Adrenal gland (tissue), 19 donors: ENCODE measurements at places on chromosomes 2 and 18. TPM values are rescaled to one million over a fixed set of nuclear protein-coding genes. Genes with fewer than 3 reads are reported as not detected.

VPS4B gene
- 44.4 TPM for polyA plus RNA-seq

- H3K27me3 ChIP-seq: no peaks in the 10 kb centered on the region
- no peak overlapping the region for H3K4me3 ChIP-seq
- no peaks in the 10 kb centered on the region for H3K36me3 ChIP-seq
- no peak for DNase-seq
- no peaks in the 10 kb centered on the region for H3K4me1 ChIP-seq
Measured at GRCh38 chr2:23092831-23093230, 292.1 kb upstream of the KLHL29 start.

- H3K36me3 ChIP-seq: no peaks in the 10 kb centered on the region
- H3K4me3 ChIP-seq: no peak within 1 kb of the TSS
- DNase-seq: peak; percentile 16
- no peaks in the 10 kb centered on the region for H3K4me1 ChIP-seq
- peak within 1 kb of the TSS; percentile 14 for H3K27ac ChIP-seq
Measured at GRCh38 chr2:240624950-240625621, at the start of gene GPR35. GPR35 (plus strand) TSS chr2:240625480; CDS start chr2:240629953, 4,473 bp downstream.

DNA sequence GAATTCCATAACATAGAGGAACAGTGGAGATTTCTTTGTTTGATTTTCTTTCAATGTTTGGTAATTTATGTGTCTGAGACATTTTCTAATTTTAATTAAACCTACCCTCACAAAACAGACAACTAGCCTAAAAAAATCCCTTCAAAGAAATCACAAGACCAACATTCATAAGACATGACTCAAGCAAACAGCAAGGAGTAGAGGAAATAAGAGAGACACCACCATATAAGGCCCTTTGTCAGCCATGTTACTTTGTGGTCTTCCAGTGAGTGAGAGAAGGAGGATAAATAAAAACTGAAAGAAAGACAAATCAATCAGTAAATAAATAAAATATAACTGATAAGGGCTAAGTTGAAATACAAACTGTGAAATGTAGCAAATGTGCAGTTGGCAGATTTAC lies 830.8 kb upstream of the SLC39A10 start:
- H3K4me1 ChIP-seq: no peaks in the 10 kb centered on the region
- no peaks in the 10 kb centered on the region for H3K27me3 ChIP-seq
- no peak overlapping the region for H3K4me3 ChIP-seq
- H3K27ac ChIP-seq: no peak overlapping the region

- H3K36me3 ChIP-seq: no peaks in the 10 kb centered on the region
- no peak overlapping the region for H3K4me3 ChIP-seq
- no peak overlapping the region for H3K27ac ChIP-seq
- peaks cover 12% of the 10 kb centered on the region for H3K4me1 ChIP-seq
Measured at GRCh38 chr2:28444956-28445355, 50.9 kb upstream of the PLB1 start.

PLGLB1 gene
- 16.4 TPM for polyA plus RNA-seq

GRCh38 chr2:171244970-171245782 lies 84.5 kb upstream of the TLK1 start:
- no peak overlapping the region for H3K27ac ChIP-seq
- no peaks in the 10 kb centered on the region for H3K27me3 ChIP-seq
- no peaks in the 10 kb centered on the region for H3K36me3 ChIP-seq
- H3K4me3 ChIP-seq: no peak overlapping the region

DNA sequence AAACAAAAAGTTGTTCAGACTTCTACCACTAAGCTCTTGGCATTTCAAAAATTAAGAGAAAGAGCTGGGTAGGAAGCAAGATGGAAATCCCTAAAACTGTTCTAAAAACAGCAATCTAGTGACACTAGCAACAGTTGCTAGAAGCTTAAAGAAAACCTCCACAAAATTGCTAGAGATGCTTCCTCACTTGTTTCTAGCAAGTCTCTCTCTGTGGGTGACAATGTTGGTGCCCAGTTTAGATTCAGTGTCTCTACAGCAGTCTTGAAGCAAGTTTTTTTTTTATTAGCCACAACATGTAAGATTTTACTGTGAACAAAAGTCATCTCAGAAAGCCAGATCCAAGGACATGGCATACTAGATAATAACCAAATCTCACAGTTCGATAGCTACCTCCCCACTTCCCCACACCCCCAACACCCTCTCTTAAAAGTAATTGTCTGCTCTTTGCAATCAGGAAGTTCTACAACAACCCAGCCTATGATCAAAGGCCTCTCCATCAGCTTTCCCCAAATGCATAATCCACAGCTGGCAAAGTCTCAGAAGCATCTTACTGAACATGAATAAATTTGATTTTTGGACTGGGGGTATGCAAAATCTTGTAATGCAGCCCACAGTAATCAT lies 70.0 kb downstream of the ANKRD44 start:
- H3K27ac ChIP-seq: no peak overlapping the region
- DNase-seq: no peak
- no peaks in the 10 kb centered on the region for H3K36me3 ChIP-seq
- peaks cover 17% of the 10 kb centered on the region for H3K4me1 ChIP-seq
- no peak overlapping the region for H3K4me3 ChIP-seq

DNA sequence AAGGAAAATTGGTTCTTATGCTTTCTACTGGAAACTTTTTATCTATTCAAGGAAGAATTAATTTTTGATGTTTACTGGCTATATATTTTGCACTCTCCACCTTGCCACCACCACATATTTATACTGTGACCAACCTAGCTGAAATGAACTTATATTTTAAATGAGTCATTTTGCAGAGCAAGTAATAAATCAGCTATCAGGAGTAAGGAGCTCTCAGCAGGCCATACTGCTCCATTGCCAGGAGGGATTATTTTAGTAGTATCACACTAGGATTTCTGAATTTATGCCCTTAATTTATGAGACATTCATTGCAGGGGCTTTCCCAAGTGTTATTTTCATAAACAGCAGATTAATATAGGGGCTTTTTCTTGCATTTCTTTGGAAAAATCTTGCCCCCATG lies 125.8 kb upstream of the CYP1B1 start:
- DNase-seq: no peak
- no peaks in the 10 kb centered on the region for H3K4me1 ChIP-seq
- no peak overlapping the region for H3K27ac ChIP-seq
- H3K27me3 ChIP-seq: no peaks in the 10 kb centered on the region
- no peak overlapping the region for H3K4me3 ChIP-seq

NRP2 gene
- 32.5 TPM for polyA plus RNA-seq

DNA sequence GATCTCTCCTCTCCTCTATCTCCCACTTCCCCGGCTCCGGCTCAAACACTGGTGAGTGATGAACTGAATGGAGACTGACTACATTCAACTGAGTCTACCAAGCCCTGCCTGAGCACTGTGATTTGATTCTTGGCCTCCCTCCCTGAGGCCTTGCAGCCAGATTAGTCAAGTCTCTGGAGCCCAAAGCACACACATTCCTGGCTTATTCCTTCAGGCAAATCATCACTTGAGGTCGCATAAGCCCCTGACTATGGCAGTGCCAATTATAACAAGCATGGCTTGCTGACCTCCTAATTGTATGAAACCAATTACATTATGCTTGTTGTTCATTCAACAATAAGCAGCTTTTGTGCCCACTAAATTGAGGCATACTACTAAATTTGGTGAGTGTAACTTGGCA lies 34.6 kb downstream of the EFEMP1 start:
- DNase-seq: no peak
- H3K4me1 ChIP-seq: peaks cover 44% of the 10 kb centered on the region
- H3K36me3 ChIP-seq: no peaks in the 10 kb centered on the region
- H3K4me3 ChIP-seq: no peak overlapping the region

SCN3A gene
- 1.1 TPM for polyA plus RNA-seq

GRCh38 chr2:152571048-152571766 lies 146.1 kb downstream of the PRPF40A start:
- H3K4me1 ChIP-seq: peaks cover 14% of the 10 kb centered on the region
- peak; percentile 29 for DNase-seq
- no peaks in the 10 kb centered on the region for H3K27me3 ChIP-seq
- peak overlapping the region; percentile 70 for H3K27ac ChIP-seq

DOK6 gene
- 0.72 TPM for polyA plus RNA-seq

GRCh38 chr18:79484661-79485621 lies 89.2 kb downstream of the NFATC1 start:
- no peaks in the 10 kb centered on the region for H3K4me1 ChIP-seq
- H3K27me3 ChIP-seq: no peaks in the 10 kb centered on the region
- H3K4me3 ChIP-seq: no peak overlapping the region

GRCh38 chr2:30404319-30405259 lies 42.5 kb upstream of the LCLAT1 start:
- H3K36me3 ChIP-seq: no peaks in the 10 kb centered on the region
- H3K4me3 ChIP-seq: no peak overlapping the region
- H3K4me1 ChIP-seq: no peaks in the 10 kb centered on the region
- no peak overlapping the region for H3K27ac ChIP-seq
- H3K27me3 ChIP-seq: no peaks in the 10 kb centered on the region
- DNase-seq: no peak

LGALSL gene
- polyA plus RNA-seq: 16.9 TPM

DNA sequence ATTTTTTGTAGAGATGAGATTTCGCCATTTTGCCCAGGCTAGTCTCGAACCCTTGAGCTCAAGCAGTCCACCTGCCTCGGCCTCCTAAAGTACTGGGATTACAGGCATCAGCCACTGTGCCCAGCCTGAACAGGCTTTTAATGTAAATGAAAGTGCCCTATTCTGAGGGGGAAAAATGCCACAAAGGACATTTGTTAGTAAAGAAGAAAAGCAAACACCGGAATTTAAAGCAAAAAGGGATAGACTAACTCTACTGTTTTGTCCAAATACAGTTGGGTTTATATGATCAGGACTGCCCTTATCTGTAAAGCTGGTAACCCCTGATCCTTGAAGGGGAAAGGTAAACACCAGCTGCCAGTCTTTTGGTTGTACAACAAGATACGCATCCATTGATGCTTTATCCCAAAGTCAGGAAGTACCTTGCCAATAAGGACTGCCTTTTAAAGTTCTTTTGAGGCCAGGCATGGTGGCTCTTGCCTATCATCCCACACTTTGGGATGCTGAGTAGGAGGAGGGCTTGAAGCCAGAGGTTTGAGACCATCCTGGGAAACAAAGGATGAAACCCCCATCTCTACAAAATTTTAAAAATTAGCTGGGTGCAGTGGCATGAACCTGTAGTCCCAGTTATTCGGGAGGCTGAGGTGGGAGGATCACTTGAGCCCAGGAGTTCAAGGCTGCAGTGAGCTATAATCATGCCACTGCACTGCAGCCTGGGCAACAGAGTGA lies 13.1 kb downstream of the CLEC4F start:
- H3K4me1 ChIP-seq: no peaks in the 10 kb centered on the region
- no peak overlapping the region for H3K27ac ChIP-seq
- H3K27me3 ChIP-seq: no peaks in the 10 kb centered on the region
- H3K4me3 ChIP-seq: no peak overlapping the region

DSG2 gene
- polyA plus RNA-seq: 0.74 TPM

PPP1CB gene
- polyA plus RNA-seq: 56.1 TPM

CKAP2L gene
- not detected for polyA plus RNA-seq

DNA sequence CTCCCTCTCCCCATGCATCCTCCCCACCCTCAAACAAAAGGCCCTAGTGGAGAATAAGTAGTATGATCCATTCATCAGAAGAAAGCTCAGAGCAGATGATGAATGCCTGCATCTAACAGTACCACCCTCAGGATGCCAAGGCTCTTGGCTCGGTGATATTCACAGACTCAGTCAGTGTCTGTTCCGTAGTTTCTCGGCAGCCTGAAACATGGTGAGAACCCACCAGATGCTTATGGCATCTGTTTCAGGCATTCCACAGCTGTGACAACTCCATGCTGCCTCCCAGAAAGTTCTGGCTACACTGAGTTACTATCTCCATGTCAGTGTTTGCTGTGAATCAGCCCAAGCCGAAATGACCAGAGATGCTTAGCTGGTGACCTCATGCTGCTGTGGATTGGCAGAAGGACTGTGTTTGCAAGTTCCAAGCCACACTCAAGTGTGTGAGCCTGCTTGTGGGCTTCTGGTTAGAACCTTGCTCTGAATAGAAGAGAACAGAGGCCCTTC lies 83.9 kb downstream of the WDSUB1 start:
- no peaks in the 10 kb centered on the region for H3K27me3 ChIP-seq
- peaks cover 3% of the 10 kb centered on the region for H3K4me1 ChIP-seq
- H3K27ac ChIP-seq: no peak overlapping the region
- DNase-seq: peak; percentile 44
- no peak overlapping the region for H3K4me3 ChIP-seq

DNA sequence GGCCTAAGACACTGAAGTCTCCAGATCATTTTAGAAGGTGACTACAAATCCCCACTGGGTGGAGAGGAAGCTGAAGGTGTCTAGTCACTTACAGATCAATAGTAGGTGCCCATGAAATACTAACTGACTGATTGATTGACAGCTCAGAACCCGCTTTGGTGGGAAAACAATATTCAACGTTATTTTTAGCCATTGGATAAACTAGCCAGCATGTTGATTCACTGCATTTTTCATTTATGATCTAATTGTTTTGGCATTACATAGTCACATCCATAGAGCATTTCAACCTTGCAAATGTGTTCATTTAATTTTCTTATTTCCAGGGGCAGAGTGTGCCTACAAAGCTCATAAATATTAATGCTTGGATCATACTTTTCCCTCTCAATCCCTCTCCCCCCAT lies 162.3 kb downstream of the MREG start:
- DNase-seq: no peak
- H3K27ac ChIP-seq: no peak overlapping the region
- peaks cover 16% of the 10 kb centered on the region for H3K4me1 ChIP-seq
- no peak overlapping the region for H3K4me3 ChIP-seq
- no peaks in the 10 kb centered on the region for H3K27me3 ChIP-seq

DNA sequence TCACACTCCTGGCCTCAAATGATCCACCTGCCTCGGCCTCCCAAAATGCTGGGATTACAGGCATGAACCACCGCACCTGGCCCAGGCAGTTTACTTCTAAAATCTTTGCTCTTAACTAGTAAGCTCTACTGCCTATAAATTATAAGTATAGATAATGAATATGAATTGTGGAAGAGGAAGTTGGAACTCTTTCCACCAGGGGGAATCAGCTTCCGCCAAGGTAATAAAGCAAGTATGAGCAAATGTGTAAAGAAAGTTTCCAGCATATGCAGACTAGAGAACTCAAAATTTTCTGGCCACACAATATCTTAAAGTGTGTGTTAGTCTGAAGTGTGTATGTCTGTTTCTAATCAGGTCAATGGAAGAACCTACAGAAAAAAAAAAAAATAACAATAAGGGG lies 68.1 kb downstream of the RMDN2 start:
- no peaks in the 10 kb centered on the region for H3K4me1 ChIP-seq
- H3K27me3 ChIP-seq: no peaks in the 10 kb centered on the region
- no peak overlapping the region for H3K27ac ChIP-seq

- no peak for DNase-seq
- no peaks in the 10 kb centered on the region for H3K36me3 ChIP-seq
- no peaks in the 10 kb centered on the region for H3K4me1 ChIP-seq
- no peak overlapping the region for H3K4me3 ChIP-seq
- H3K27ac ChIP-seq: no peak overlapping the region
Measured at GRCh38 chr2:214569419-214570035, 158.7 kb downstream of the VWC2L start.

ST6GAL2 gene
- polyA plus RNA-seq: 0.03 TPM

GRCh38 chr2:59654710-59655109 lies 898.7 kb downstream of the BCL11A start:
- H3K27me3 ChIP-seq: no peaks in the 10 kb centered on the region
- no peak overlapping the region for H3K27ac ChIP-seq
- no peak for DNase-seq
- no peaks in the 10 kb centered on the region for H3K4me1 ChIP-seq

GRCh38 chr2:198045227-198045626 lies 240.8 kb downstream of the PLCL1 start:
- no peak for DNase-seq
- no peak overlapping the region for H3K4me3 ChIP-seq
- no peak overlapping the region for H3K27ac ChIP-seq
- no peaks in the 10 kb centered on the region for H3K4me1 ChIP-seq
- H3K36me3 ChIP-seq: no peaks in the 10 kb centered on the region

GRCh38 chr18:1578505-1578904 lies 673.8 kb downstream of the ADCYAP1 start:
- H3K36me3 ChIP-seq: no peaks in the 10 kb centered on the region
- H3K4me1 ChIP-seq: no peaks in the 10 kb centered on the region
- no peak overlapping the region for H3K4me3 ChIP-seq

IL18RAP gene
- polyA plus RNA-seq: 0.51 TPM

VWA3B gene
- polyA plus RNA-seq: 0.07 TPM

CYP27C1 gene
- 0.30 TPM for polyA plus RNA-seq
